ACHN (cell line): ENCODE measurements at places on chromosomes 6 and 20.
A peak's percentile ranks its signal among the peaks of the same experiment; 100 is the strongest.

DNA sequence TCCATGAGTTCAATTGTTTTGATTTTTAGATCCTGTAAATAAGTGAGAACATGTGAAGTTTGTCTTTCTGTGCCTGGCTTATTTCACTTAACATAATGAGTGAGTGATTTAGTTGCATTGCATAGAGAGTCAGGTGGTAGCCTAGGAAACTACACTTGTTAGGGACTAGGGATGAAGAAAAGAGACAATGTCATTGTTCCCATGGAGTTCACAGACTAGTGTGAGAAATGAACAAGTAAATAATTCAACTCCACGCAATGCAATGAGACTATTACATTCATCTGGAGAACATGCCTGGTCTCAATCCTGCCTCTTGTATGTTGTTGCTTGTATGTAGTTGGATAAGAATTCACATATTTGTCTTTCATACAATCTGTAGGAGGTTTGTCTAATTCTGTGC lies 76.3 kb upstream of the B3GAT2 start:
- DNase-seq = no peak

DNA sequence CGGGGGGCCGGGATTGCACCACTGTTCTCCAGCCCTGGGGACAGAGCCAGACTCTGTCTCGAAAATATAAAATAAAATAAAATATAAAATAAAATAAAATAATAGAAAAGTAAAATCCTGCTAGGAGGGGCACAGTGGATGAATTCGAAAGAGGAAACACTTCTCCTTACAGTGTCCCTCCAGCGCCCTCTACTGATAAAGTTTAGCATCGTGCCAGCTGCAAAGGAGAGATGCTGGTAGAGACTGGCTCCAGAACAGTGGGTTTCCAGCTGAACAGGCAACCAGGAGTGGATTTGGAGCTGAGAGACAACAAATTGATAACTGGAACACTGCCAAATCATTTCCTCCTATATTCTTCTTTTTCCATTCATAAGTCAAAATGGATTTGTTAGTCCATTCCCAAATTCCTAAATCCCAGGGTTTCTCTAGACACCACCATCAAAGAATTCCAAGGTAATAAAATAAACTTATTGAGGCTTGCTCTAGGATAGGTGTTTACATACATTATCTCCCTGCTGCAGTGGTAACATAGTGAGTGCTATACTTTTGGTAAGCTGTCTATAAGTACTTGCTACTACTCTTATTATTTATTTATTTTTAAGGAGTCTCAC lies 31.7 kb upstream of the TBPL1 start:
- peak; percentile 76 for DNase-seq

DNA sequence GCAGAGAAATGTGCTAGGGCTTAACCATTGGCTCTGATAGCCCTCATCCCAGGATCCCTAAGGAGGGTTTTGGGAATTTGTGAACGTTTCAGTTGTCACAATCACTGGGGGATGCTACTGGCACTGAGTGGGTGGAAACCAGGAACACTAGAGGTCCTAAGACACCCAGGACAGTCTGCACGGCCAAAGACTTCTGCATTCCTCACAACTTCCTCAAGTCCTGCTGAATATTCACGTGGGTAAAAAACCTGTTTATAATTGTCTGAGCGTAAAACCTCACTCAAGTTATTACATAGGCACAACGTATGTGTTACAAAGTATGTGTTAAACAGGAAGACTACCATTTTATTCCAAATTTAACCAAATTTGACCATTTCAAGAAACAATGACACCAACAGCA lies 52.4 kb downstream of the GMDS start:
- no peak for DNase-seq

- no peak for DNase-seq
These were observed 37.8 kb upstream of the ANKEF1 start for GRCh38 chr20:9996944-9997343.

DNA sequence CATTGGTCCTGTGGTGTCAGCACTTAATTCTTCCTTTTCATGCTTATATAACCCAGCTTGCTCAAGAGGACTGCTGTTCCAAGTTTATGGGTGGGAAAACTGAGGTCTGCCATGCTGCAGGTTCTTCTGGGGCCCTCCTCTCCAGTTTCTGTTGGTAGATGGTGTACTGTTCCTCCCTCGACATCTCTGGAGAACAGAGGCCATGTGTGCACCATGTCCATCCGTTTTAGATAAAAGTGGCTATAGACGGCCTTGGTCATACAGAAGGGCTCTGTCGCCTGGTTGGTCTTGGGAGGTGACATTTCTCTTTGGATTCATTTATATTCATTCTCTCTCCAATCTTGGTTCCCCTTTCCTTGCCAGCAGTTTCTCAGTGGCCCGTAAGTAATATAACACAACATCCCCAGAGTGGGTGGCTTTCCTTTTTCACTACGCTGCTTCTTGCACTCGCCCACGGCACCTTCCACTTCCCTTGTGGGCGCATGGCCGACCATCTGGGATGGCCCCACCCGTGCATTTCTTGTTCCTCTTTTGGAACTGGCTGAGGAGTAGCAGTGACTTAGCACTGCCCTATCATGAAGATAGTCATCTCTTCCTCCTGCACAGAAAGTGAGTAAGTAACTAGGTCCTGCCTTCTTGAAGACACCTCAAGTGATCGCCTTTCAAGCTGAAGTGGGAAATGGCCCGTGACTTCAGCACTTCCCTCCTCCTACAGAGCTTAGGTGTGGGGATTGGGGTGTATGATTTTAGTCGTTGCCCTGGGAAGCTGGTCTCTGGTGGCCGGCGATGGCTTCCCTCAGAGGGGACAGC lies 94.2 kb downstream of the RREB1 start:
- DNase-seq = no peak

DNA sequence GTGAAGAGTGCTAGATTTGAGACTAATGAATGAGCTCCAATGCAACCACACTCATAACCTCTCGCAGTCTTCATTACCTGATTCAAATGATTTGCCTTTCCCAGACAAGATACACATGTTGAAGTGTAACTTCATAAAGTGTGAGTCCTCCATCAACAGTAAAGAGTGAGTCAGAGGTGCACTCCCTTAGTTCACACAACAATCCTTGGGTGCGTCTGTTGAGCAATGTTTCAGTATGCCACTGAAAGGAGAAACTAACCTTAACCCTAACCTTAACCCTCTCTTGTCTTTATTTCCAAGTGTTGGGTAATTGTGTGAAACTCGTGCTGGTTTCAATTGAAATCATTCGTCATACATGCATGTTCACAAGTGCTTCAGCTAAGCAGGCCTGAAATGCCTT lies 21.0 kb upstream of the RIN2 start:
- DNase-seq = no peak

DNA sequence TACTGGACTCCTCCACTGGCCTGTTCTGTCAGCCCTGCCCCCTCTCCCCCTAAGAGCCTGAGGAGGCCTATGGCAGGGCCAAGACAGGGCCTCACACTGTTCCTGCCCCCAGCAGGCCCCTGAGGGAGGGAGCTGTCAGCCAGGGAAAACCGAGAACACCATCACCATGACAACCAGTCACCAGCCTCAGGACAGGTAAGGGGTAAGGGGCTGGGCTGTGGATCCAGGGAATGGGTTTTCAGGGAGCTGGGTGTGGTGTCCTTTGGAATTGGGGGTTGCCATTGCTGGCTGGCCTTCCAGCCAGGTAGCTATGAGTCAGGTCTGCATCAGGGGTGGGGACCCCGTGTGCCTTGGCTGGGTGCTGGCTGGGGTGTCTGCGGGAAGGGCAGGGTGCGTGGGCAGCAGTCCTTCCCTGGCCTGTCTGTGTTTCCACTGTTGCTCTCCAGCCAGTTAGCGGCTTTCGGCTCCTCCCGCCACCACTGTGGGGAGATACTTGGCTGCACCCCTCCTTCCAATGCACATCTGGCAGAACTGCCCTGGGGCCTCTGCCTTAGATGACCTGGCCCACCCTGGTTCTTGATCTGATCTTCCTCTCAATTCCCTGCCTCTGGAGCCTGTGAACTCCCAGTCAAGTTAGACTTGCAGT lies 3.9 kb downstream of the SLC29A1 start:
- no peak for DNase-seq

DNA sequence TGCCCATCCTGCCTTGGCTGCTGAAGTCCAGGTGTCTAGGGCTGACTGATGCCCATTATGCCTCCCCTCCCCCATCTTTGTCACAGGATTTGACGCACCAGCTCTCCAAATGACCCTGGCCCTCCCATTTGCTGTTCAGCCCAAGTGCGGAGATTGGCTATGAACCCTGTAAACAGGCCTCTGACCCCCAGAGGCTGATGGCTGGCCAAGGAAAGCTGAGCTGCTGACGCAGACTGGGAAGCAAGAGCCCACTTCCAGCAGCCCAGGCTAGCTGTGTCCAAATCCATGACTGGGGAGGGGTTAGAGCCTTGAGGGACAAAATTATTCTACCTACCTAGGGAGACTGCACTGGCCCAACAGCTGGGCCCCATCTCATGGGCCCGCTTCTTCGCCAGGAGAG lies 797 bp upstream of the GNRH2 start:
- DNase-seq = no peak

GRCh38 chr6:134240665-134241431 lies 77.1 kb downstream of the SGK1 start:
- DNase-seq = no peak

GRCh38 chr20:4445784-4446183 lies 275.9 kb upstream of the PRND start:
- no peak for DNase-seq

GRCh38 chr6:123849406-123849805 lies 45.7 kb downstream of the NKAIN2 start:
- no peak for DNase-seq

GRCh38 chr6:158020811-158021210 lies 39.1 kb downstream of the SYNJ2 start:
- no peak for DNase-seq

- no peak for DNase-seq
These were observed 26.7 kb downstream of the KAT14 start for GRCh38 chr20:18164356-18164755.

DNA sequence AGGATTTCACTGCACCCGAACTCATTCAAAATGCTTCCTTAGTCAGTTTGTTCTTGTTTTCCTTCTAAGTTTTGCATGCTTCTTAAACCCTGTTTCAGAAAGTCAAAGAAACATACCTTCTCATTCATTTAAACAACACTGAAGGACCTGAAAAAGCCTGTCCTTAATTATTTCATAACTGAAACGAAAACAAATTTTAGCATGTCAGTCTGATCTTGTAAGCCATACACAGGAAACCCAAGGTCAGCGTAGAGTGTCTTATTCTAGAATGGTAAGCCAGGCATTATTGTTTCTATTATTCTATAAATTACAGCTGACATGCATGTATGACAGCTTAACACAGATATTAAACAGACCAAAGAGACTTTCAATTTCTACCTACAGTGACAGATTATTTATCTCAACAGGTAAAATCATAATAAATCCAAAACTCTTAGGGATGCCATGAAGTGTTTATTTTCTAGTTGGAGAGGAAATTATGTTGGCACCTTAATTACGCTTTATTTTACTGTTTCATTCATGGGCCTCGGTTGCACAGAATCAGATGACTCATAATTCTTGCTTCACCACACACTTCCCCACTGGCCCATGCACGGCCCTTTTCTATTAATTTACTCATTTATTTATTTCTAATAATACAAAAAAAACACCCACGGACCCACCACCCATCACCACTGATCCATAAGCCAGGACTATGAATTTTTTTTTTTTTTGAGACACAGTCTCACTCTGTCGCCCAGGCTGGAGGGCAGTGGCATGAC lies 39.3 kb upstream of the DUSP22 start:
- DNase-seq = no peak

GRCh38 chr6:25172819-25173218 lies 106.4 kb upstream of the CARMIL1 start:
- DNase-seq = peak; percentile 9

- DNase-seq = no peak
These were observed 168.8 kb upstream of the GRIK2 start for GRCh38 chr6:101224751-101225150.
